ENCODE measurements at places on chromosomes 4 and X.

DNA sequence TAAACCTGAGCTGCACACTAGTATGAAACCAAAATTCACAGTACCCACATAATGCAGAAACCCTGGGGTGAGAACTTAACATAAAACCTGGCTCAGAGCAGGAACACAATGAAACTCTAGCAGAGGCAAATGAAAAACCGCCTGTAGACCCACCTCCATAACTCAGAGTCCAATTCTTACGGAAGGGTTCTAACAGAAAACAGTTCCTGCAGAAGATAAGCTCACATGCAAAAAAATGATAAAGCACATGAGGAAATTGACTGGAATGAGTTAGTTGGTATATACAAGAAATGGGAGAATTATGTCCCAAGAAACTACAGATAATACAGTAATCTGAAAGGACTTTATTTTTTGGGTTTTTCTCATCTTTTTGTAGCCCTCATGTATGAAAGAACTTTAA lies 14.7 kb downstream of the RTL9 start:
- no peak overlapping the region for H3K27ac ChIP-seq
- H3K27me3 ChIP-seq: peaks cover 16% of the 10 kb centered on the region
- no peak overlapping the region for H3K4me3 ChIP-seq
- no peaks in the 10 kb centered on the region for H3K36me3 ChIP-seq
- no peaks in the 10 kb centered on the region for H3K4me1 ChIP-seq
- no peak for DNase-seq

DNA sequence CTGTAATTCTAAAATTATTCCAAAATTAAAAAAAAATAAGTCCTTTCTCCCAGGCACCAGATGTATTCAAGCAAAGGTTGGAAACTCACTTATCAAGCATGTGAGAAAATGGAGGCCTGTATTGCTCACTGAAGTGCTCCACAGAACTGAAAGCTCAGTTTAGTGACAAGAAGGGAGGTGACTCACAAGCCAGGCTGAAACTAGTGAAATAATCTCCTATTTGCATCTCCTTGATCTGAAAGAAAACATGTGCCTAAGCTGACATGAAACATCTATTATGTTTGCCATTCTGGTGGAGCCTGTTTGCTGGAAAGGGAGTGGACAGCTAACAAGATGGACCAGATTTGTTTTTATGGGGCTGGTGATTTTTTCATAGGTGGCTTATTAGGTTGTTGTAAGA lies 54.0 kb upstream of the AMELX start:
- no peak overlapping the region for H3K4me3 ChIP-seq
- peaks cover 12% of the 10 kb centered on the region for H3K27me3 ChIP-seq
- no peak overlapping the region for H3K27ac ChIP-seq
- H3K4me1 ChIP-seq: no peaks in the 10 kb centered on the region
- no peaks in the 10 kb centered on the region for H3K36me3 ChIP-seq

DNA sequence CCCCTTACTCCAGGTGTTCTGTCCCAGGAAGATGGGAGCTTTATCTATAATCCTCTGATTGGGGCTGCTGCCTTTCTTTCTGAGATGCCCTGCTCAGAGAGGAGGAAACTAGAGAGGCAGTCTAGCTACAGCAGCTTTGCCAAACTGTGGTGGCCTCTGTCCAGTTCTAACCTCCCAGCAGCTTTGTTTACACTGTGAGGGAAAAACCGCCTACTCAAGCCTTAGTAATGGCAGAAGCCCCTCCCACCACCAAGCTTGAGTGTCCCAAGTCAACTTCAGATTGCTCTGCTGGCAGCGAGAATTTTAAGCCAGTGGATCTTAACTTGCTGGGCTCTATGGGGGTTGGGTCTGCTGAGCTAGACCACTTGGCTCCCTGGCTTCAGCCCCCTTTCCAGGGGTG lies 394.9 kb upstream of the PABPC5 start:
- no peaks in the 10 kb centered on the region for H3K36me3 ChIP-seq
- H3K4me1 ChIP-seq: no peaks in the 10 kb centered on the region
- H3K27me3 ChIP-seq: peaks cover 10% of the 10 kb centered on the region
- no peak overlapping the region for H3K4me3 ChIP-seq

GRCh38 chr4:37909332-37910090 lies 18.6 kb downstream of the TBC1D1 start:
- H3K27me3 ChIP-seq: no peaks in the 10 kb centered on the region
- no peak overlapping the region for H3K4me3 ChIP-seq
- no peak overlapping the region for H3K27ac ChIP-seq
- H3K4me1 ChIP-seq: peaks cover 46% of the 10 kb centered on the region

DNA sequence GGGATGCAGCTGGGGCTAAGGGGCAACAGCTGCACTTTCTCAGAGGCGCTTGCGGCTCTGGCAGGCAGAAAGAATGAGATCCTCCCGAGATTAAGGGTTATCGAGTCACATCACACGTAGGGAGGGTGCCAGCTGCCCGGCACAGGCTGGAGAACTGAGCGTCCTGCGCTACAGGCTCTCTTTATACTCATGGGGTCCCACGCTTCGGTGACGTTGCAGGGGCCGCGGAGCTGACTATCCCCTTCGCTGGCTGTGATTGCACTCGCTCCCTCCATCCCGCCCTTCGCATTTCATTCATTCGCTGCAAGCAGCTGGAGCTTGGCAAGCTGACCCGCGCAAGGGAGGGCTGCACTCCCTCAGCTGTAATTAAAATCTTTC lies at the start of gene TACR3:
Gene TACR3 (minus strand): TSS at position 156 of the 378 bp plus-strand sequence. CDS start 310 bp downstream, outside the sequence.
- H3K27ac ChIP-seq: no peak within 1 kb of the TSS
- H3K4me1 ChIP-seq: no peaks in the 10 kb centered on the region
- no peak within 1 kb of the TSS for H3K4me3 ChIP-seq
- H3K36me3 ChIP-seq: no peaks in the 10 kb centered on the region
- H3K27me3 ChIP-seq: peaks cover 6% of the 10 kb centered on the region

- H3K4me3 ChIP-seq: no peak overlapping the region
- H3K36me3 ChIP-seq: no peaks in the 10 kb centered on the region
- no peak for DNase-seq
- H3K27me3 ChIP-seq: peaks cover 3% of the 10 kb centered on the region
Measured at GRCh38 chr4:184151988-184152485, 65.6 kb downstream of the ENPP6 start.

GRCh38 chrX:23742174-23742696 lies 841 bp downstream of the ACOT9 start:
- H3K4me3 ChIP-seq: peak overlapping the region; percentile 82
- peak; percentile 48 for DNase-seq
- H3K4me1 ChIP-seq: peaks cover 26% of the 10 kb centered on the region

DNA sequence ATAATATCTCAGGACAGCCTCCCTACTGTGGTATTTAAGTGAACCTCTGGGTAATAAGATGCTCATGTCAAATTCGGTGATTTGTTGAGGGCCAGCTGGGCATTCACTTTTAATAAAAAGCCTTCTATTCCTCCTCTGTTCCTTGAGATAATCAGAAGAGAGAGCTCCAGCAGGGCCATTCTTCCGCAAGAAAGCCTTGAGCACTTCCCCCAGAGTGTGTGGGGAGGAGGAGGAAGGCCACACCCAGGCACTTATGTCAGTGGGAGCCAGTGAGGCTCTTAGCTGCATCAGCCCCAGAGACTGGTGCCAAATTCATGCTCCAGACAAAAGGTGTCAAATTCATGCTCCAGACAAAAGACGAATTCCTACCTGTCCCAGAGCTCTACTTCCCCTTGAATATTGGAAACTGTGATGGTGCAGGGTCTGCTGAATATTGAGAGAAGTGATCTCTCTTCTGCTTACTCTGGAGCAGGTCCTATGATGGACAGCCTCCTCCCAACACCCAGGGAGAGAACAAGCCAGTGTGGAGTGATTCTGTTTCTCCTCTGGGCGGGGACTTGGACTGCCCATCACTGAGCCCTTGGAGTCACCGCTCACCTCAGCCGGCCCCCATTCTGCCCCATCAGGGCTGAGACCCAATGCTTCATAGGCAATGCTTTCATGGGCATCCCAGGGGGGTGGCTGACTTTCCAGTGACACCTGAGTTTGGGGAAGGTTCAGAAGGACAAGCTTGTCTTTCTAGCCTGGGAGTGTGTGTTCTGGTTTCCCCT lies 68.1 kb downstream of the FHDC1 start:
- DNase-seq: no peak
- no peaks in the 10 kb centered on the region for H3K4me1 ChIP-seq
- H3K27ac ChIP-seq: no peak overlapping the region
- H3K27me3 ChIP-seq: no peaks in the 10 kb centered on the region

DNA sequence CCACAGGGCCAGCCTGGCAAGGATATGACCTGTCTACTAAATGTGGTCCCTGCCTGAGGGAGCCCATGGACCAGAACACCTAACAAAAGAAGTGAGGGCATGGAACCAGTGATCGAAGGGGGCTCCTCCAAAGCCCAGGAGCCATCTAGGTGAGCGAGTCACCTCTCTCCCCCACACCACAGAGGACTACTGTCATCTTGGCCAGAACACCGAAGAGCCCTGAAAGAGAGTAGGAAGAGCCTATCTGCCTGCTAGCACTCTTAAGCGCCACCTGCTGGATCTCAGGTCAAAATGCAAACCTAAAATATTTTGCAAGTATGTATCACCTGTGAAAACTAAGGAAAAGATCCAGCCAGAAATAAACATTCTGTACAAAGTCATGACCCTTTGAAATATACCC lies 137.9 kb upstream of the ZXDB start:
- H3K36me3 ChIP-seq: peaks cover 26% of the 10 kb centered on the region
- H3K27ac ChIP-seq: no peak overlapping the region
- H3K4me3 ChIP-seq: no peak overlapping the region
- peak; percentile 37 for DNase-seq

Measured in activated T-cell treated with anti-CD3 and anti-CD28 coated beads, Interleukin-2, amount 50 U/mL, for 24 hours (primary cell).